ENCODE measurements at places on chromosomes 4 and X.
A peak's percentile ranks its signal among the peaks of the same experiment; 100 is the strongest.

GRCh38 chr4:47720787-47721186 is 117.1 kb downstream of the CORIN start:
- no peak for DNase-seq

- no peak for DNase-seq
Observed at GRCh38 chr4:122700178-122700725, 32.3 kb upstream of the BBS12 start.

DNA sequence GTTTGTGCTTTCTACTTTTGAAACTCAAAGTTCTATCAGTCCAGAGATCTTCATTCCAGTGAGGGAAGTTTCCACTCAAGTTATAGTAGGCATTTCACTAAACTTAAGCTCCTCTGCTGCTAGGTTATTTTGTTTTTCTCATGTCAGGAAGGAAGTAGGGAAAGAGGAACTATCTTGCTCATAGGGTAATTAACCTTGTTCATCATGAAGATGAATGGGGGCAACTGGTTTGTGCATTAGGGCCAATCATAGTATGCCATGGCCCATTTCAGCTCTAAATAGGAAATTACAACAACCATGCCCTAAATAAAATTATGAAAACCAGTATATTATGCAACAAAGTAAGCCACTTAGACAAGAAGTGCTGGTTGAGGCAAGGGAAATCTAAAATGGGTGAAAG is 804.7 kb upstream of the NDST4 start:
- DNase-seq: no peak

GRCh38 chr4:78749972-78750727 is 26.0 kb upstream of the BMP2K start:
- no peak for DNase-seq

GRCh38 chr4:102503831-102504786 is 3.0 kb downstream of the NFKB1 start:
- no peak for DNase-seq

DNA sequence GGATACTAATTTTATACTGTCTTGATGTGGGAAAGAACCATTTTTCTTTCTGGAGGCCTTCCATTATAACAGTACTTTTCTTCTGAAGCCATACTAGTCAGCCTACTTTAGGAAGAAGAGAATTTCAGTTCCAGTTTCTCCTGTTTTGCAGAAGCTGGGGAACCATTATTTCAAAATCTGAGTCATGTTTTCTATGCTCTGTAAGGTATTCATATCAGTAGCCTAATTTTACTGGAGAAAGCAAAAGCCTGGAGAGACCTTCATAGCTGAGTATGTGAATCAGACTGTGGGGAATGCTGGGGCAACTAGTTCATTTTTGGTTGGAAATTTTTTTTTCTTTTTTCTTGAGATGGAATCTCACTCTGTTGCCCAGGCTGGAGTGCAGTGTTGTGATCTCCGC is 22.4 kb downstream of the AFF1 start:
- no peak for DNase-seq

DNA sequence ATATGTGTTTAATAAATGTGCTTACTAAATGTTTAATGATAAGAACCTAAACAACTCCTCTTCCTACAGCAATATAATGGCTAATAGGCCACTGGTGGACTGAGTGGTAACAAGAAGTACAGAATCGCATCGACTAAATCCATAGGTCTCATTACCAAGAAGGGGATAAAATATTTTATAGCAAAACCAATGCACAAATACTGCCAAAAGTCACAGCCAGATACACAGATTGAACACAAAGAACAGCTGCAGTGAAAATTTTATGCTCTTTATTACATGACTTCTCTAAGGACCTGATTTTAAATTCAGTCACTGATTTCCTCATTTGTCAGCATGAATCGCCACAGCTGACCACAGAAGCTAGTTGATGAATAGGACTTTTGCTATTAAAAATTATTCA is 285.4 kb downstream of the DHX15 start:
- no peak for DNase-seq

GRCh38 chrX:53374923-53375322 is 47.5 kb downstream of the SMC1A start:
- no peak for DNase-seq

DNA sequence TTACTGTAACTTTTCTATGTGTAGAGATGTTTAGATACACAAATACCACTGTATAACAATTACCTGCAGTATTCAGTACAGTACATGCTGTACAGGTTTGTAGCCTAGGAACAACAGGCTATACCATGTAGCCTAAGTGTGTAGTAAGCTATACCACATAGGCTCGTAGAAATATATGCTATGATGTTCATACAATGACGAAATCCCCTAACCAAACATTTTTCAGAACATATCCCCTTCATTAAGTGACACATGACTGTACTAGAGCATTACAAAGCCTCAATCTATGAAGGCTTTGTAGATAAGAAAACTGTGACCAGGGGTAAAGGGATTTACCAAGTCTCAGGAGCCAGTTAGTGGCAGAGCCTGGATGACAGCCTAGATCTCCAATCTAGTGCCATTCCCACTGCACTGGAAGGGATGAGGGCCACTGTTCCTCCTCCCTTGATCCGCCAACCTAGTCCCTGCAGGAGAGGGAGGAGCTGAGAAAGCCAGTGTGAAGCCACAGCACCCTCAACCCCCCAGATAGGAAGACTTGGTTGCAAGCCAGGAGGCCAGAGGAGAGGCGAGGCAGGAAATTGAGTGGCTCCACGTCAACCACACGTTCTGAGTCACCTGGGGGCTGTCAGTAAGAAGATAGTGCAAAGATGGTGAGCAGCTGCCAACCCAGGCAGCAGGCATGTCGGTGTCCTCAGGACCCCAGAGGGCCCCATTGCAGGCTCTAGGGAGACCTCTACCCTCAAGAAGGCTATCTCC is 227.7 kb downstream of the BCOR start:
- peak; percentile 86 for DNase-seq

GRCh38 chrX:133477986-133478385 is 62.7 kb upstream of the GPC4 start:
- DNase-seq: no peak

GRCh38 chr4:43048570-43048969 is 156.1 kb downstream of the GRXCR1 start:
- DNase-seq: no peak

GRCh38 chr4:25941457-25942221 is 27.6 kb downstream of the SMIM20 start:
- DNase-seq: no peak

DNA sequence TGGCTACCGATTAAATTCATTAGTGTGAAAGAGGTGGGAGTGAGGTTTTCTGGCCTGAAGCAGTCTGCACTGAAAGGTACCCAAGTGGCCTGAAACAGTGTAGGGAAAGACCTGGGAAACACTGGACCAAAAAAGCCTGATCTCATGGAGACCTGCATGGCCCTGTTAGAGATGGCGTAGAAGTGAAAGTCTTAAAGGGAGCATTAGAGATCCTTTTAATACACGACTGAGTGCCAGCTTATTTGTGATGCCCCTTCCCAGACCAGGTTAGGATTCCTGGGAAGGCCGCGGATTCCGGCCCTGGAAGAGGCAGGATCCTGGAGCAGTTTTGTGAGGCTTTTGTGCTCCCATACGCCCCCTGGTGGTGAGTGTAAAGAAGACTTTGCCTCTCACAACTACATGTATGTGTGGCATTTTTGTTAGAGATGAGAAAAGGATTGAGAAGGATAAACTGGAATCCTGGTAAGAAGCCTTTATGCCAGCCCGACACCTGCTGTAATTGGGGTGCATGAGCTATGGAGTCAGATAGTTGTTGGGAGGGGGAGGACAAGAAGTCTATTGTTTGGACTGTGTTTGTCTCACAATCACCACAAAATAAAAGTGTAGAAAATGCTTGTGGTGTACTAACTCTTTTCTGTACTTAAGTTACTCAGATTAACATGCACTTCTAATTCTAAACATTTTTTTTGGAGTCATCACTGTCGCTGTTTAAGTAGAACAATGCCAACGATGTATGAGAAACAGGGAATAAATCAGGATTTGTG is 54.0 kb downstream of the JADE1 start:
- peak; percentile 75 for DNase-seq

GRCh38 chrX:10021461-10022272 is 54.5 kb downstream of the CLDN34 start:
- DNase-seq: no peak

- DNase-seq: no peak
Observed at GRCh38 chrX:9573282-9574106, 108.6 kb downstream of the TBL1X start.

DNA sequence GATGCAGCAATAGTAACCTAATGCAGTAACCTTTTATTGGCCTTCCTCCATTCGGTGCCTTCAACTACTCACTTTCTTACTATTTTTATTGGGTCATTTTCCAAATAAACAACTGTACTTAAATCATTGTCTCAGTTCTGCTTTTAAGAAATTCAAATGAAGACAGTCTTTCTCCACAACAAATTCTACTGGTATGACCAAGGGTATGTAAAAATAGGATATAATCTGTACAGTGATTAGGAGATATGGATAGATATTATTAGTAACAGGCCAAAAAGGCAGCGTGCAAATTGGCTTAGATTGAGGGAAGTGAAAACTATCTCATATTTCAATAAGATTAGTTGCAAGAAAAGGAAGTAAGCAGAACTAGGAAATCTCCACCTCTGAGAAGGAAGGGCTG is 177.4 kb upstream of the PPP1R2C start:
- DNase-seq: no peak

- no peak for DNase-seq
Observed at GRCh38 chr4:139523076-139523475, 32.9 kb downstream of the SETD7 start.

DNA sequence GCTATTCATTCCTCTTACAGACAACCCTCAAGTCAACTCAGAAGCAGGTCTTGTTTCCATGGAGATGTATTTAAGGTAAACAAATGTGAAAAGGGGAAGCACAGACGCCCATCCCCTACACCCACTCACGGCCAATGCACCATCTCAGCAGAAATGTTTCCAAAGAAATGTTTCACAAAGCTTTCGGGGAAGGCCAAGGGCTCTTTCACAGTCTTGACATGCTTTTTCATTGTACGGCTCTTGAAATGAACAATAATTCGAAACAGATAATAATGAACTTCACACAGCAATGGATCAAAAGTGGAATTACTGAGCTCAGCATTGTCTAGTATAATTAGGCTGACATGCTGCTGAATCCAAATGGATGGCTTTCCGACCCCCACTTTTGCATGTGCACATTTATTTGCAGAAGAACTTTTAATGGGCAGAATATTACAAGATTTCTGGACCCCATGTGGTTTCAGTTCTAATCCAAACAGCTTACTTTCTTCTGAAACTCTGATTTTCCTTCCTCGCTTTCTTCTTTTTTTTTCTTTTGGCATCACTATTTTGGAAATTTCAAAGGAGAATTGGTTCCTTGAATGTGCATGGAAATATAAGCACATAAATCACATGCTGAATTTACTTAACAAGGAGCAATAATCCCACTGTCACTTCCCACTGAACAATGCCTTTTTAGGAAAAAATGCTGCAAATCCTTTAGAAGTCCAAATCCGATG is 160.9 kb downstream of the SMIM20 start:
- peak; percentile 85 for DNase-seq

DNA sequence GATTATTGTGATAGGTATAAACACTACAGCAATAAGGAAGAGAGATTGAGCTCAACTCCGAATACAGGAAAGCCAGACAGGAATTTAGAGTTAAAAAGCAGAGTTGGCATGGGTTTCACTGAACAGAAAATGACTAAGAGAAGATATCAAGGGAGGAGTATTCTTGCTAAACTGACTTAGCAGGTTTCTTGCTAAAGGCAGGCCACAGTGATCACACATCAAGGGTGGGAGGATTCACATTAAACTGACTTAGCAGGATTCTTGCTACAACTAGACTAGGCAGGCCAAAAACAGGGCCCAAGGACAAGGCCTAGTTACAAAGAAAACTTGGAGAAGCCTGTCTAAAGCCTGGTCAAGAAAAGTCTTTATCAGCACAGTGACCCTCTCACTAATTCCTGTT is 195.1 kb downstream of the MAGEB5 start:
- DNase-seq: no peak

GRCh38 chr4:145625677-145626622 is 6.8 kb downstream of the MMAA start:
- no peak for DNase-seq

DNA sequence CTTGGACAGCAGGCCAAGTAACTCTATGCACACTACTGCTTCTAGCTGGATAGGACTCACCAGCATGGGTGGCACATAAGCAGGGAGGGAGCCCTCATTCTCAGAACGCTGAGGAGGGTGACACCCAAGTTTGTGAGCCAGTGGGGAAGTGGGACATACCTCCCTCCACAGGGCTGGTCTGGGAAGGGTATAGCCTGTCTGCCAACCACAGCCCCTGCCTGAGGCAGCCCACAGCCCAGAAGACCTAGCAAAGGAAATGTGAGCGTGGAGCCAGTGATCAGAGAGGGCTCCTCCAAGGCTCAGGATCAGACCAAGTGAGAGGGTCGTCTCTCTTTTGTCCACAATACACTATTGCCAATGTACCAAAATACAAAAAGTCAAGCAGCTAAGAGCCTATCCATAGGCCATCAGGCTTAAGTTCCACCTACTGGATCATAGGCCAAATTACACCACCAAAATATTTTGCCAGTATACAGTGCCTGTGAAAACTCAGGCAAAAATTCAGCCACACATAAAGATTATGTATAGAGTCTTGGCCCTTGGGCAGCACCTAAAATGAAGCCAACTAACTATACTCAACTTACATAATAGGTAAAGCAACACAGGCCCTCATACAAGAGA is 1203.1 kb downstream of the PCDH18 start:
- DNase-seq: no peak

GRCh38 chr4:25347473-25347872 is 29.6 kb upstream of the ANAPC4 start:
- no peak for DNase-seq

DNA sequence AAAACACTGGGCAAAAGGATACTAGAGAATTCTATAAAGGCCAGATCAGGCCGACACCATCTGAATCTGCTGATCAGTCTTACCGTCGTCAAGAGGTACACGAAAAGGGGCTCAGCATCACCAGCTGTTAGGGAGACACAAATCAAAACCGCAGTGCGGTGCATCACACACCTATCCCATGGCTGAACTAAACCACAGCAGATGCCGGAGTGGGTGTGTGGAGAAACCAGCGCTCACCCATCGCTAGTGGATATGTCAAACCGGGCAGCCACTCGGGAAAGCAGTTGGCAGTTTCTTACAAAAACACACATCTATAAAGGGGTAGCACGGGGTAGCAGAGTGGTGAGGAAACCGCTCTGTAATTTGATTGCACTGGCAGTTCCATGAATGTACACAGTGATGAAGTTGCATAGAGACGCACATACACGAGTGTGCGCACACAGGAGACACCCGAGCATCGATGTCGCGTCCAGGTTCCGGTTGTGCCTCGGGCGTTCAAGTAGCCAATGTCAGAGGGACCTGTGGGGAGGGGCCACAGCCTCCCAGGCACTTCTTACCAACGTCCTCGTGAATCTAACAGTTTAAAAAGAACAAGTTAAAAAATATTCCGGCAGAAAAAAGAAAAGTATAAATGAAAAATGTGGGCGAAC is 23.1 kb upstream of the CCNQ start:
- DNase-seq: no peak

- DNase-seq: no peak
Observed at GRCh38 chr4:54525602-54526001, 132.2 kb upstream of the KIT start.

- DNase-seq: no peak
Observed at GRCh38 chr4:1795299-1796195, 2.5 kb downstream of the FGFR3 start.

- no peak for DNase-seq
Observed at GRCh38 chr4:24971192-24971591, 58.4 kb upstream of the CCDC149 start.

All from activated naive CD4-positive, alpha-beta T cell treated with anti-CD3 and anti-CD28 coated beads for 36 hours (primary cell).